Stimulated activated CD4-positive, alpha-beta T cell treated with anti-CD3 and anti-CD28 coated beads, Interleukin-2, amount 100 ng/mL, for 24 hours (primary cell): ENCODE measurements at places on chromosomes 2 and 18.

DNA sequence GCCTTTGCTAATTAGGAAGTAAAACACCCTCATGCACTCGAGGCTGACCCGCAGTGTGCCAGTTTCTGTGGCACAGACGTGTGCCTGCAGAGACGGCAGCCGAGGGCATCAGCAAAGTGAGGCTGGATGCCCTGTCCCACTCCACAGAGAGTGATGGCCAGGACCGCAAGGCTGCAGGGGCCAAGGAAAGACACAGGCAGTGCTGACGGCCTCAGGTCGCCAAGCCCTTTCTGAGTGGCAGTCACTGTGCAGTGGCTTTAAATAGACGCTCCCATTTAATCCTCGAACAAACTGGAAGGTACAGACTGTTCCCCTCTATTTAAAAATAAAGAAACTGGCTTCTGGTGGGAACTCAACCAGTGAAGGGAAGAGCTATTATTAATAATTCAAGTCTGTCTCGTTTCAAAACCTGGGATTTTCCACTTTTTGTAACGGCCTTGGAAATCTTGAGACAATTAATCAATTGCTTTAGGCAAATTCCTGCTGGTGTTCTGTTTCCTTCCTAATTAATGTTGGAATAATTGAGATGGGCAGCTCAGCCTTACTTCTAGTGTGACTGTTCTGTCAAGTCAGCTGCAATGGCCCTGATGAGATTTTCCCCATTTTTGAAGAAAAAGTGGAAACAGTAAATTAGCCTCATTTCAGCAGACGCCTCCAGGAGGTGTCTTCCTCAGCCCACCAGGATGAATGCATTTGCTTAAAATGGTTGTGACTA, 644.6 kb upstream of the RAB6C start:
- DNase-seq = no peak

- no peak for DNase-seq
These were observed 6.1 kb downstream of the APCDD1 start for GRCh38 chr18:10460414-10461018.

DNA sequence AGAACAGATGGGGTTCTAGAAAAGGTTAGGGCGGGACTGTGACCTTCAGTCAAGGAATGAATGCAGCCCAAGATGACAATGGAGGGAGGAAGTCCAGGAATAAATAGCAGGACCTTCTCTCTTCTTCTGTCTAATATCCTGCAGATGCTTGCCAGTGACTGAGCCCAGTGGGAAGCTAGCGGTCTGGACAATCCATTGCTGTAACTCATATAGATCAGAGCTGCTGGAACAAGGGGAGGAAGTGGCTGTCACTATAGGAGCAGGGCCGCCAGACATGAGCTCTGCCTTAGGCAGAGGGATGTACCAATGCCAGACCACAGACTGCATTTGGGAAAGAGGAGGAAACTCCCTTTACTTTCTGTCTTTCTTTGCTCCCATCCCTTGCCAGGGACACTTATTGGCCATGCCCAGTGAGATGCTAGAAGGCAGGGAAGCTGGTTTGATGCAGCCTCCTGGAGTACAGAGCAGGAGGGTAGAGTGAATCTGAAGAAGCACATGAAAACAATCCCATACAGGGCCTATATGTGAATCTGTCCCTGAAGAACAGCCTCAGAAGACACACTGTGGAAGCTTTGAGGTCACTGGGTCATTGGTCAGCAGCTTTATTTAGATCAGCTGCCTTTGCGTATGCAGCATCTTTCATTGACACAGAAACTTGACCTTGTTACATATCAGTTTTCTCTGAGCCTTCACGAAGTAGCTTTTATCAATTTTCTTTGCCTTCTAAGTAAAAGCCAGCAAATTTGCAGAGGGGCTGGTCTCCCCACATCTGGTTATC, 65.4 kb downstream of the CCDC85A start:
- DNase-seq = no peak

- no peak for DNase-seq
These were observed 232.1 kb upstream of the TRIB2 start for GRCh38 chr2:12484536-12485115.

GRCh38 chr2:16216558-16216945, 276.2 kb downstream of the MYCN start:
- DNase-seq = no peak
